ENCODE measurements at places on chromosomes 4 and X.
A peak's percentile ranks its signal among the peaks of the same experiment; 100 is the strongest.

- DNase-seq: no peak
These were observed 61.8 kb upstream of the SFRP2 start for GRCh38 chr4:153850533-153851280.

- peak; percentile 66 for DNase-seq
These were observed 763 bp downstream of the GRSF1 start for GRCh38 chr4:70838666-70839588.

GRCh38 chr4:122658818-122659295 lies 38.0 kb upstream of the IL21 start:
- DNase-seq: no peak

DNA sequence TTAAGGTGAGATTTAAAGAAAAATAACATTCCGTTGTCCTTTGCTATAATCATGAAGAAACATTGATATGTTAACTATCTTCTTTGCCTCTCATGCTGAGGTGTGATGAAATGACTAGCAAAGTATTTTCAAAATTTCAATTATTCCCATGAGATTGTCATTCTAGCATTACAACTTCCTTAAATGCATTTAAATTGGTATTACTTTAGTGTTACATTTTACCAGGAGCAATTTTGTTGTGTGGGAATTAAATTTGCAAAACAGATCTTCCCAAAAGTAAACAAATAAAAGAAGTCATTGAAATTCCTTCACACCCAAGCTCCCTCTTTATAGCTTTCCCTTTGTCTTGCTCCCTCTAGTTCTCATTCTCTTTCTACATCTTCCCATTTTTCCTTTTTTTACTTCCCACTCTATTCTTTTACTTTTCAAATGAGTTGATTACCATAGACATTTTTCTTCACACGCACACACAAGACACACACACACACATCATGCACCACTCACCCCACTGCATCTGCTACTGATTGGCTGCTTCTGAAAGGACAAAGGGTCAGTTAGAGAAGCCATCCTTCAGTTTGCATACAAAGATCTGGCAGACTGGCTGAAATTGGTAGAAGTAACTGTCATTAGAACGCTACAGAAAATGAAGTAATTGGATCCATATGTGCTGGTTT lies 10.0 kb upstream of the APELA start:
- DNase-seq: no peak

- DNase-seq: no peak
These were observed 1037.1 kb upstream of the INTU start for GRCh38 chr4:126595643-126596042.

DNA sequence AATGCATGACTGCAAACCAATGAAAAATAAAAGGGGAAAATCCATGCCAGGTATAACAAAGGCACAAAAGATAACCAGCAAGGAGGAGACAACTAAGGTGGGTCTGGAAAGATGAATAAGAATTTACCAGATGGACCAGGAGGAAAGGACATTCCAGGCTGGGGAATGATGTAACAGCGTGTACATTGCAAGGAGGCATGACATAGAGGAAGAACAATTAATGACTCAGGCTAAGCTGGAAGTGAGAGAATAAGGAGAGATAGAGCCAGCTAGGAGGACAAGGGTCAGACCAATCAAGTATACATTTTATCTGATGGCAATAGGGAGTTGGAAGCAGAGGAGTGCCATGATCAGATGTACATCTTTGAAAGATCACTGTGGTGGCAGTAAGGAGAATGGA lies 57.0 kb downstream of the MTMR8 start:
- DNase-seq: no peak

DNA sequence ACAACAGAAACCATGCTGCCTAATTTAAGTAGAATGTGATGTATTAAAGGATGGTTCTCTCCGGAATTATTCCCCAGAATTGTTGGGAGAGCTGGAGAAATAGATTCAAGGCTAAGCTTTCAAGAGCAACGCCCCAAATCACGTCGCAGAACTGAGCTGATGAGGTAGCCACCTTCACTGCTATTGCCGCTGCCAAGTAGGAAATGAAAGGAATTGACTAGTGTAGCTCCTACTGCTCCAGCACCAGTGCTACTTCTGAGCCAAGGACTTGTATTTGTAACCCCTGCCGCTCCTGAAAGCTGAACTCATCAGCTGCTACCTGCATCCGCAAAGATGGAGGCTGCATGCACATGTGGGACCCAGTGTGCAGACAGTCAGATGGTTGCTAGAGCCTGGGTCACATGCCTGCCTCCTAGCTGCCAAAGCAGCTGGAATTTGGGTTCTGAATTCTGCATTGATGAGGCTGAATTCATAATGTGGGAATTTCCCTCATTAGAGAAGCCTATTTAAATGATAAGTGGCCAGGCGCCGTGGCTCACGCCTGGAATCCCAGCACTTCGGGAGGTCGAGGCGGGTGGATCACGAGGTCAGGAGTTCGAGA lies 173.9 kb downstream of the PDGFRA start:
- DNase-seq: no peak

GRCh38 chr4:123352240-123352945 lies 44.2 kb upstream of the SPRY1 start:
- DNase-seq: no peak

DNA sequence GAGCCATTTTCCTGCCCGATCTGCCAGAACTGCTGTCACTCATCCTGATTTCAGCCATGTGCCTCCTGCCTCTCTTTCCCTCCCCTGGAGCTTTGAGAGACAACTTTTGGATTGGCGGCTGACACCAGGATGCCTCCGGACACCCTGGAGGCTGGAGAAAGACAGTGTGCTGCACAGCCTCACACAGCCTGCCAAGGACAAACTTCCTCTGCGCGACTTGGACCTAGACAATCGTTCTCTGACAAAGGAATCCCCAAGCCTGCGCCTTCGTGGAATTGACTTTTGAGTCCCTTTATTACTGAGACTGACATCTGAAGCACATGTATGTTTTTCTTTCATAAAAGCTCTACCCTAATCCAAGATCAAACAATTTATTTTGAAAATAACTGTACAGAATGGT lies 10.8 kb upstream of the LDB2 start:
- no peak for DNase-seq

All from naive thymus-derived CD8-positive, alpha-beta T cell (primary cell).